ENCODE measurements at places on chromosomes 6 and 20. TPM values are rescaled to one million over a fixed set of nuclear protein-coding genes. Genes with fewer than 3 reads are reported as not detected.

The TREM1 gene
- not detected for total RNA-seq

- DNase-seq, result no peak
These were observed 598 bp downstream of the OGFR start for GRCh38 chr20:62805155-62805710.

DNA sequence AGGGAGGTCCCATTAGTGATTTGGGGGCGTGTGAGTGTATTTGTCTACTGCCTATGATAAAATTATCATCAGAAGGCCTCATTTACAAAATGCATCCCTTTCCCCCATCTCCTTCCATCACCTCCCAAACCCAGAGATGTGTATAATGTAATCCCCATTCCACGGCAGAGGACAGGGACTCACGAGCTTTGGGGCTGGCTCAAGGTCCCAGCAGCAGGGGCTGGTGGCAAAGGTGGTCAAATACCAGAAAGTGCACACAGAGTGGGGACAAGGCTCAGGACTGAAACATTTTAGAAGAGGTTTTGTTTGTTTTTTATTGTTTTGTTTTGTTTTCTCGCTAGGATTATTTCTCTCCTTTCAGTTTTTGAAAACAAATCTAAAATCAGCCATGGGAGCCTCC lies 68.5 kb upstream of the TOP1 start:
- no peak for DNase-seq

DNA sequence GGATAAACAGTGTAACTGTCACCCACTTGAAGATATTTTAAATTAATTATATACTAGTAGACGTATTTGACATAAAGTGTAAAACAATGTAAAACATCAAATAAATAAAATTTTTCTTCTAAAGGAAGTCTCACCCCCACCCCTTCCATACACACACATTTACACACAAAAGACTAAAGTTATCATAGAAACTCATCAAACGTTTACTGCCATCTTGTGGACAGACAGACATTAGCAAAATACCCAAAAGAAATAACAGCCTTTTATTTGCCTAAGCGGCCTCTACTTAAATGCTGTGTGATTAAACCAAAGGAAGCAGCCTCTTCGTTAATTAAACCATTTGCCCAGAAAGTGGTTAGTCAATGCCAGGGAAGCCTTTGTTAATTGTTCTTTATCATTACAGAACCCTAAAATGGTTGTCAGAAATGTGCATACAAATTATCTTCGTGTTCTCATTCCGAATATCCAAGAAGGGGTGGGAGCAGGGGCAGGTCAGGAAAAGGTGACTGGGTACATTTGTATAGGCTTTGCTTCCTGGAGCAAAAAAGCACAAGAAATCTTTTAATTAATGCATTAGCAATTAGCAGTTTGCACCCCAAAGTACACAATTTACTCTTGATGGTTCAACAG lies 176.2 kb upstream of the SASH1 start:
- no peak for DNase-seq

DNA sequence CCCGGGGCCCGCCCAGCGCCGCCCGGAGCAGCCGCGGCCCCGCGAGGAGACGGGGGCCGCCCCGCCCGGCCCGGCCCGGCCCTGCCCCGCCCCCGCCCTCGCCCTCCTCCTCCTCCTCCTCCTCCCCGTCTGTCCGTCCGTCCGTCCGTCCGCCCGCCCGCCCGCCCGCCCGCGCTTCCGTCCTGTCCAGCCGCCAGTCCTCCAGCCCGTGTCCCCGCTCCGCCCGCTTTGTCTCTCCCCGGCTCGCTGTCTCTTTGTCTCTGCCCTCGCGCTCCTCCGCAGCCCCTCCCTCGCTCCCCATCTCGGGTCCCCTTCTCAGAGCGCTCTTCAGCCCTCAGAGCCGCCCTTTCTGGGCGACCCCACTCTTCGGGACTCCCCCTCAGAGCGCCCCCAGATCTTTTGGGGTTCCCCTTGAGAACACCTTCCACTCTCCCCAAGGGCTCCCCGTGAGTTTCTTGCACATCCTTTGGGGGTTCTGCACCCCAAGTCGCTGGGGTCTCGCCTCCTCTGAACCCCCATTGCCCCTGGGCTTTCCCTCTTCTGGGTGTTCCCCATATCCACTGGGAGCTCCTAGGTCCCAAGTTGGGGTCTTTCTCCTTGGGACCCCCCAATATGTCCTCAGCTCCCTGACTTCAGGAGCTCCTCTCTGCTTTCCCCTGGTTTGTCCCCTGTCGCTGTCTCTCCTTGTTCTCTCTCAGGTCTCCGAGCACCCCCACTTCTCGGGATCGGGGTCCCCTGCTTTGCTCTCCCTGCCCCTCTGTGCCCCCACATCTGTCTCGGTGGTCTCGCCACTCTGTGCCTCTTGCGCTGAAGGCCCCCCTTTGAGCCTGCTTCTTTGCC lies 79.5 kb upstream of the MYL9 start:
- DNase-seq, result no peak

The IL20RA gene
- total RNA-seq, result 0.84 TPM

DNA sequence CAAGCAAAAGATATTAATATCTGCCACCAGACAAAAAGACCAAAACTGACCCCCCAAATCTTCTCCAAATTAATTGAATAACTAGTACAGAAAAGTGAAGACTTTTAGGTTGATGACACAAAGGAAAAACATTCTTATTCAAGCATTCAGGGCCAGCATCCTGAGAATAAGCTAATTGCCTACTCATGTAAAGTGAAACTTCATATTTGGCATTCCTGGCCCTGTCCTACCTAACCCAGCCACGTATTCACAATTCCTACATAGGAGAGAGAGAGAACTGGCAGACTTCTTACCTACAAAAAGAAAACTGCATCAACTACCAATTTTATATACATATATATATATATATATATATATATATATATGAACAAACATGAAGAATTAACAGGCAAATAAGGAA lies 4.9 kb upstream of the ASCC3 start:
- no peak for DNase-seq

GRCh38 chr6:41488433-41489119 lies 57.6 kb upstream of the FOXP4 start:
- DNase-seq, result peak; percentile 36

The CTNNBL1 gene
- total RNA-seq, result 60.4 TPM

DNA sequence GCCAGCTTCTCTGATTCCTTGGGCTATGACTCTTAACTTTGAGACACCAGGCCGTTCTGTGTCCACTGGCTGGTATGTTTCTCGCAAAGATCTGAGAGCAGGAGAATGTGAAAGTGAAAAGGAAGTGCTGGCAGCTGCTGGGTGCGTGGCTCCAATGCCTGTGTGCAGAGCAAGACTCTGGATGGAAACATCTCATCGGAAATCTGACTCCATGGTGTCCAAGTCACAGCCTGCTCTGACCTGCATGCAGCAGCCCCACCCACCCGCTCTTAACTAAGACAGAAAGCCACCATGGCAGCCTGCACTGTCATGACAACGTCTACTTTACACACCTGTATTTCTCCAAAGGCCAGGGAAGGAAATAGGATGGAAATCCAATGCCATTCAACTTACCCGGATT lies 66.3 kb upstream of the MPC1 start:
- DNase-seq, result no peak
